ENCODE measurements at places on chromosomes 11 and 22.

DNA sequence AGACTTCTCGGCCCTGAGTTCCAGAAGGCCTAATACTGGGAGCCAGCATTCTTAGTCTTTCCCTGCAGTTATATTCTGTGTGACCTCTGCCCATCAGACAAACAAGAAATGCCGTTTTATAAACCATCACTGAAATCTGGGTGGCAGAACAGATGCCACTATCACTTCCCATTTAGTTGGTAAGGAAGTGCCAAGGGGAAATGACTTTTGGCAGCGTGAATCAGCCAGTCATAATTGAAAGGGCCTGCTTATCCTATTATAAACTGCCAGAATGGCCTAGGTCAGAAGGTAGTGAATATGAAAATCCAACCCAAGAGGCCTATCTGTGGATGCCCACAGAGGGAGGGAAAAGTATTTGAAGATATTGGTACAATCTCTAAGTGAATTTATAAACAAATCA is 646.8 kb upstream of the CCDC90B start:
- DNase-seq = no peak

GRCh38 chr22:29482726-29483125 is 2.7 kb downstream of the NEFH start:
- no peak for DNase-seq

- no peak for DNase-seq
Measured at GRCh38 chr22:22935056-22935545, 47.5 kb downstream of the IGLL5 start.

DNA sequence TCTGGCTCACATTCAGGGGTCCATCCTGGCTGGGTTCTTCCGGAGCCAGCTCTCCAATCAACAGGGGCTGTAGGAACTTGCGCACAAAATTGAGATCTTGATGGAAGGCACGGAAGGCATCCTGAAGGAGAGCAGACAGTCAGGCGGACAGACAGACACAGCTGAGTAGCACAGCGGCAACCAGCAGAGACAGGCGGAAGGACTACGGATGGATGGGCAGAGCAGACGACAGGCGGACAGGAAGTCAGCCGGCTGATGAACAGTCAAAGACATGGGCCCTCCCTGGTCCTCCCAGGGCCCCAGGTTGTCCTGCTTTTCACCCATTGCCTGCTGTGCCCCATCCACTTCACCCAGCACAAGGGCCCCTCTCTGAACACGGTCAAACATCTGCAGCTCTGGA is 11.3 kb downstream of the FADS3 start:
- no peak for DNase-seq

- no peak for DNase-seq
Measured at GRCh38 chr22:28670161-28670560, 9.5 kb downstream of the TTC28 start.

GRCh38 chr11:1128311-1129142 is 29.2 kb upstream of the MUC5AC start:
- no peak for DNase-seq

DNA sequence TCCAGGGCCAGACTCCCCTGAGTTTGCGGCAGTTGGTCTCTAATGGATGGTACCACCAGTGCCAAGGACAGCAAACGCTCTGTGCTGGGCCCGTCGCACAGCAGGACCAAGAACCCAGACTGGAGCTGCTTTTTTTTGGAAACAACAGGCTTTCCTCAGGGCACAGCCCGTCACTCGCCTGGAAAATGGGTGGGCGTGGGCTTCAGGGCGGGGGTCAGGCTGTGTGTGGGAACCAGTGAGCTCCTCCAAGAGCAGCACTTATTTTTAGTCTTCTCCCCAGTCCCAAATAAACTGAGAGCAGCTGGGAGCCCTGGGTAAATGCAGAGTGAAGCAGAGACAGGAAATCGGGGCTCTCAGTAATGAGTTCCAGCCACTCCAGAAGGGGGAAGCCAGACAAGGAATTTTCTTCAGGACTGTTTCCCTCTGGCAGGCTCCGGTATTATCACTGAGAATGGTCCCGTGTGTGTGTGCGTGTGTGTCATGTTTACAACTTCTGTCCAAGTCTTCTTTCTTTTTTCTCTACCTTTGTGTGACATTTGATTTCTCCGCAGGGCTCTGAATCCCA is 63.0 kb downstream of the PPFIBP2 start:
- no peak for DNase-seq

DNA sequence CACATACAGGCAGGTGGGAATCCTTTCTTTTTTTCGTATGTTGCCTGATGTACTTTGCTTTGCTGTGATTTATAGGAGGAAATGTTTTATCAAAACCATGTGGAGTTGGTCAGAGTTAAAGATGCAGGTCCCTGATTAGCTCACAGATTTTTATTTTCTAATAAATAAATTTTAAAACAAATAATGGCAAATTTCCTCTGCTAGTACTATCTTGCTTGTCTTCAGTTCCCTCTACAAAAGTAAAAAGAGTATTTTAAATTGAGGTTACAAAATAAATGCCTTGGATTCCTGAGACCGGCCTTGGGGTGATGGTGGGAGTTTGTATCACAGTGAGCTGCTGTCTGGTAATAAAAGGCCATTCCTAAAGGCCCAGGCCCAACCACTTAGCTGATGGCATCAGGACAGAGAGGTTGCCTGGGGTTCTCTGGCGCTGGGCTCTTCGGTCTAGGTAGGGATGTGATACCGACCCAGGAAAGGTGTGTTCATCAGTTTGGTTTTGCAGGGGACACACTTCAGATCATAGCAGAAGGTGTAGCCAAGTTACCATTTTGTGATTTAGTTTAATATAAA is 129.0 kb downstream of the TBC1D22A start:
- no peak for DNase-seq

DNA sequence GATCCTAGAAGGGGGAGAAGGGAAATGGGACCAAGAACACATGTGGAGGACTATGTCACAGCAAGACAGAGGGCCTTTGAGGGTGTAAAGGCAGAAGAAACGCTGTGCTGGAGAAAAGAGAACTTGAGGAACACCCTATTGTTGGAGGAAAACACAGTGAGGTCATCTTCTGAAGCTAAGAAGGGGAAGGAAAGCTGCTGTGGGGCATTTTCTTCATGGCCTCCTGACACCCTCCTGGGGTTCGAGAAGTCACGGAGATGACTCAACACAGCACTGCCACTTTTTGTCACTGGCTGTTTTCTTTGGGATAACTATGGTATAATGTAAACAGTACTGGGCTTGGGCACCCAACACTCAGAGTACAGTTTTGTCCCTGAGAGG is 492.6 kb upstream of the CADM1 start:
- no peak for DNase-seq

DNA sequence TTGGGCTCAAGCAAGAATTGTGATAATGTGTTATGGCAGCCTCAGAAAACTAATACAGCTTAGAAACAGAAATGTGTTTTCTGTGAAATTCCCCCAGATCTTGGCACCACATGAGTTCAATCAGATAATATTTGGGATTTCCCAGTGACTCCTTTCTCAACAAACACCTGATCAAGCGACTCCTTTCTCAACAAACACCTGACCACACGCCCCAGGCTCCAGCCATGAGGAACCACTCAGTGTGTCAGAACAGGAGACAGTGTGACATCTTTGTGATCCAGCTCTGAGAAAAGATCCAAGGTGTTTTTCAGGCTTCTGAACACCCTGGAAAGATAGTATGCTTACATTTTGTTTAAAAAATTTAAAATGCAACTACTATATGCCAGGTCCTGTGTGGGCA is 1.9 kb upstream of the UVRAG start:
- no peak for DNase-seq
